ENCODE measurements at places on chromosomes 13 and 19.
A peak's percentile ranks its signal among the peaks of the same experiment; 100 is the strongest.

GRCh38 chr13:33066329-33066728, 50.1 kb downstream of the KL start:
- DNase-seq: no peak

- no peak for DNase-seq
Observed at GRCh38 chr13:75715601-75716523, 79.7 kb downstream of the LMO7 start.

GRCh38 chr13:49635599-49636433, 7.5 kb downstream of the ARL11 start:
- DNase-seq: no peak

- DNase-seq: no peak
Observed at GRCh38 chr13:62305756-62306155, 890.1 kb upstream of the PCDH20 start.

DNA sequence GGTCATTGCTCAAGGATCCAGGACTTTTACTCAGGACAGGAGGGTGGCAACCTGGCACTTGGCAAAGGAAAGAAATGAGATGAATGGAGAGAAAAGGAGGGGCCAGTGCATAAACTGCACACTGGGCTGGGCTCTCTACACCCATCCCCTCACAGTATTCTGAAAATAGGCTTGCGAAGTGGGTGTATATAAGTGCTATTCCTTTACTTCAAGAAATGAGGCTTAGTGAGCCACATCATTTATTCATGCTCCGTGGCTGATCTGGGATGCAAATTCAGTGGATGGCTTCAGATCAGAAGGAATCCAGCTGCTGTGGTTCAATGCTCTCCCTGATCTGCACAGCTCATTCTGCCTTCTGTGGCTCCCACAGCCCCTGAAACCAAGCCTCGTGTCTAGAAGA, 297.7 kb downstream of the UQCRFS1 start:
- DNase-seq: no peak

DNA sequence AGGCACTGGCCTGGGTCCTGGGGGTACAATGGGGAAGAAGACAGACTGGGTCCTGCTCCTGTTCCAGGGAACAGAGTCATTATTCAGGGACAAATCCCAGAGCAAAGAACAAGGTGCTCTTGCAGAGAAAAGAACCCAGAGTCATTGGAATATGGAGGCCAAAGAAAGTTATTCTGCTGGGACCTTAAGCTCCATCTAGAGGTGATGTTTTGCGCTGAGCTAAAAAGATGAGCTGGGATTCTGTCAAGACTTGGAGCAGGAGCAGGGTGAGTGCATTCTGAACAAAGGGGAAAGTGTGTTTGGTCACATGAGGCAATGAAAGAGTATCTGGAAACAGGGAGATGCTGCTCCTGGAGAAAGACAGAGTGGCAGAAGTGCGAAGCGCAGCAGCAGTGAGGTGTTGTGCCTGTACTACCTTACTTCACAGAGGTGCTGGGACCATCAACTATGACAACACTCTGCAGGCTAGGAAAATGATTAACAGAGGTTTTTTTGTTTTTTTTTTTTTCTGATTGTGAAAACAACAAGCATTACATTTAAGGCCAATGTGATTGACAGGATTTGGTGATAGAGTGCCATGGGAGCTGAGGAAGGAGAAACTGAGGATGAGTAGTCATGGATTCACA, 95.3 kb upstream of the TNFSF11 start:
- no peak for DNase-seq

DNA sequence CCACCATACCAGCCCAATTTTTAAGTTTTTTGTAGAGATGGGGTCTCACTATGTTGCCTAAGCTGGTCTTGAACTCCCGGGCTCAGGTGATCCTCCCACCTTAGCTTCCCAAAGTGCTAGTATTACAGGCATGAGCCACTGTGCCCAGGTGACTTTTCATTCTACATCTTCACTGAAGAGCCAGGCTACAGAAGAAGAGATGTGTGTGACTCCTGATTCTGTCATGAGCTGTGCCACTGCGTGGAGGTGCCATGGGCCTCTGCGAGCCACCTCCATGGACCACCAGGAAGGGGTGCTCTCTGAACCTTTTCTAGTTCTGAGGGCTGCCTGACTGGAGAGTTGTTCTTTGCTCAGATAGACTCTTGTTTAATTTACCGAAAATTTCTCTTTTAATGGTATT, 56.6 kb upstream of the RANBP3 start:
- DNase-seq: no peak

DNA sequence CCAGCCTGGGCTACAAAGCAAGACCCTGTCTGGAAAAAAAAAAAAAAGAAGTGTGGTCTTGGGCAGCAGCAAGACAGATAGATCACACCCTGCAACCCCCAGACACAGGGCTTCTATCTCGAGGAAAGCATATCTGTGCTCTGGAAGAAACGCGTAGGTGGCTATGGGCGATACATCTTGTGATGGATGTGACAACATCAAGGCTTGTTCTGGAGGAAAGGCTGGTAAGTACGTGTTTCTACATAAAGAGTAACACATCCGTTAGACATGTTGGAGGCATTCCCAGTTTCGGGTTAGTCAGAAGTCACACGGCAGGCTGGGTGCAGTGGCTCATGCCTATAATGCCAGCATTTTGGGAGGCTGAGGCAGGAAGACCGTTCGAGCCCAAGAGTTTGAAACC, 6.6 kb upstream of the DHDH start:
- peak; percentile 83 for DNase-seq

DNA sequence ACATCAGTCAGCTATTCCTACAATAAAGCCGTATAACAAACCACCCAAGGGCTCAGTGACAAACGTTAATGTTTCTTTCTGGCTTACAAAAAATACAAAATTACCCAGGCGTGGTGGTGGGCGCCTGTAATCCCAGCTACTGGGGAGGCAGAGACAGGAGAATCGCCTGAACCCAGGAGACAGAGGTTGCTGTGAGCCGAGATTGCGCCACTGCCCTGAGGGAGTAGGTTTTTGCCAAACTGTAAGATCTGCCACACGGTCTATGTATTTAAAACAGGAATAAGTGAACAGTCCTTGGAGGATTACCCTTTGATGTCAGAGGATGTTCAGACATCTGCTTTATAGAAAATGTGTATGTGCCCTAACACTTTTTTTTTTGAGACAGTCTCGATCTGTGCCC, 105.8 kb downstream of the DPF1 start:
- no peak for DNase-seq

GRCh38 chr13:20093951-20094350, 66.9 kb downstream of the GJA3 start:
- no peak for DNase-seq

GRCh38 chr19:17246681-17247425, 1.1 kb upstream of the NR2F6 start:
- no peak for DNase-seq

DNA sequence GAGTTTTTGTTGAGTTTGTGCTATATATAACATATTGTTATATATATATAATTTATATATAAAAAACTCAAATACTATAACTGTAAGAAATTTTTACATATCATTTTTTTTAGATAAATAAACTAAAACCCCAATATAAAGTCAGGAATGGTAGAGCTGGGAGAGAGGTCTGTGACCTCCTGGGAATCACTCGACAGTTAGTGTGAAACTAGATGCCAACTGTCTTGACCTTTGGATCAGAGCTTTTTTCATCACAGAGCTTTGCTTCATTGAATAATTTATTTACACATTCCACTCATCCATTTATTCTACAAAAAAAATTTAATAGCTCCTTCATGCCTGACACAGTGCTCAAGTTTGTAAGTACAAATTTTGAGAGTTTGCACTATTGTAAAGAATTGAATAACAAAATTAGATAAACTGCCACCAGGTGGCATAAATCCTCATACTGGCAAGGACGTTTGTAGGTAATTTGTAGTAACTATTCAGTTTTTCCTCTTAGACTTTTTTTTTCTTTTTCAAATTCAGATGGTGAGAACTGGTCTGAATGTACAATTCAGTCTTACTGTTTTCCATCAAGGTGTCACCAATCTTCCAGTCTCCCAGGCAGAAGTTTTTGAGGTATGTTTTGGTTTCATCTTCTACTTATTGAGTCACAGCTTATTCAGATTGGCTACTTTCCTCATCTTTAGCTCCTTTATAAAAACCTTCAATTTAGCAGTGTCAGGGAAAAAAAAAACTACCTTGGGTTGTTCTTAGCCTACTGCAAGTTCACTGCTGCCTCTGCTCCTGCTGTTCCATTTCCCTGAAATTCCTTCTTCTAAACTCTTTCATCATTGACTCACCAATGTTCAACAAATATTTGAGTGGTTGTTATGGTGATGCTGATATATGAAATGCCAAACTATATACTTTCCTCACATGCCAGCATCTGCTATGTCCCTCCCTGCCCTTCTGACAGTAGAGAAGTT, 28.7 kb downstream of the LACC1 start:
- peak; percentile 5 for DNase-seq

GRCh38 chr19:55179606-55180484, at the start of gene SYT5:
Gene SYT5 (minus strand): TSS chr19:55180289. CDS start chr19:55179041, 1,248 bp downstream.
- DNase-seq: no peak

DNA sequence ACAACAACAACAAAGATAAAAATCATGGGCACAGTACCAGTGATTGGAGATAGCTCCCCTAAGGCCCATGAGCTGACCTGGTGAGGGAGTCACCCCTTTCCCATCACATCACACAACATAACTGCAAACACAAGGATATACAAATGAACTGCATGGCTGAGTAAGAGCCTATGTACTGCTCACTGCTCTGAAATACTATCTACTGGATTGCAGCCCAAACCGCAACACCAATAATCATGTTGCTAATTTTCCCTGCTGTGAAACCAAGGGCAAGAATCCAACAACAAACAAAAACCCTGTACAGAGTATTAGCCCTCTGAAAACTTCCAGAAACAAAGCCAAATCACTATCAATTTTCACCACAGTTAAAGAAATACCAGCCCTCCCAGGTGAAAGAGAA, 1893.2 kb downstream of the PCDH9 start:
- DNase-seq: no peak

- no peak for DNase-seq
Observed at GRCh38 chr13:87356314-87356713, 314.9 kb upstream of the SLITRK5 start.

- DNase-seq: no peak
Observed at GRCh38 chr13:49651570-49652354, 23.5 kb downstream of the ARL11 start.

GRCh38 chr13:58804832-58805231, 1173.3 kb downstream of the PCDH17 start:
- DNase-seq: no peak

GRCh38 chr13:111120422-111120821, 5.3 kb downstream of the ARHGEF7 start:
- no peak for DNase-seq

- DNase-seq: no peak
Observed at GRCh38 chr13:112638157-112638750, 50.3 kb upstream of the TUBGCP3 start.

DNA sequence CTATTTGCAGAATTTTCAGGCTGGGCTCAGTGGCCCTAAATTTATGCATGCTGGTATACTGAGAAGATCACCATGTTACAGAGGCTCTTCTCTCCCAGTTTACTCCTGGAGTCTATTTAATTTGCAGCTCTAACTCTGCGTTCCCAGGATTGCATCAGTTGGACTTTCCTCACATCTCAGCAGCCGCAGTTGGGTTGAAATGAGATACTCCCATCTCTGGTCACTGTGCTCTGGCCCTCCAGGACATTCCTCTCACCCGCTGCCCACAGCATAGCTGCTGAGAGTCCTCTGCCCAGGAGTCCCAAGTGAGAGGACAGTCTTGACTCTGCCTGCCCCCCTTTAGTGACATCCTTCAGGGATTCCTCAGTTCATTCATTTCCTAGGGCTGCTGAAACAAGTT, 150.9 kb downstream of the LACC1 start:
- DNase-seq: no peak

- no peak for DNase-seq
Observed at GRCh38 chr19:3184847-3185460, 776 bp upstream of the NCLN start.

Data from Panc1 (cell line).